NAMALWA (cell line): ENCODE measurements at places on chromosomes 12 and 14.
A peak's percentile ranks its signal among the peaks of the same experiment; 100 is the strongest.

- no peak for DNase-seq
Measured at GRCh38 chr12:109987615-109988014, 8.6 kb downstream of the GIT2 start.

DNA sequence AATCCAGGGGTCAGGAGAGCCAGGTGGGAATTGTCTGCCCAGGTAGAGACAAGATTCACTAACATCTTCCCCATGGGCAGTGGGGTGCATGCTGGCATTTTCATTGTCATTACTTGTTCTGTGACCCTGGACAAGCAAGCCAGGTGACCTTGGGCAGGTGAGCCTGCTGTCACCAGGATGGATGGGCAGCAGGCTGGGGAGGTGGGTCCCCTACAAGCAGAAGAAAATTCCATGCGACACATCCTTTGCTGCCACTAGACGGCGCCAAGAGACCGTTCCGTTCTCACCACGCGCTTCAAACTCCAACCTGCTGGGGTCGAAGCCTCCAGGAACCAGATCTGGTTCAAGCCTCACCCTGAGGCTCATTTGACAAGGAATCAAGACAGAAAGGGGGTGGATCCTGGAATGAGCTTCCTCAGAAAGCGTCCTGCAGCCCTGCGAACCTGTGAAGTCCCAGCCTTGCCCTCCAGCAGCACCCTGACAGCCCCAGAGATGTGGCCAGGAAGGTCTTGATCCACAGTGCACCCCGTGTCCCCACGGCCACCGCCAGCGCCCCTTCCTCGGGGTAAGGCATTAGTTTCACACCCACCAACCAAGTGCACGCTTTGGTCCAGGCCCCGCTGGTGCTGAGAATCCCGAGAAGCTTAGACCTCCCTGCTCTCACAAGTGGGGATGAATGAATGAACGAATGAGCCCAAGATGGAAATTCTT is 3.2 kb upstream of the DYNC1H1 start:
- DNase-seq: peak; percentile 87

- peak; percentile 80 for DNase-seq
Measured at GRCh38 chr12:16984484-16984883, 378.5 kb upstream of the LMO3 start.

DNA sequence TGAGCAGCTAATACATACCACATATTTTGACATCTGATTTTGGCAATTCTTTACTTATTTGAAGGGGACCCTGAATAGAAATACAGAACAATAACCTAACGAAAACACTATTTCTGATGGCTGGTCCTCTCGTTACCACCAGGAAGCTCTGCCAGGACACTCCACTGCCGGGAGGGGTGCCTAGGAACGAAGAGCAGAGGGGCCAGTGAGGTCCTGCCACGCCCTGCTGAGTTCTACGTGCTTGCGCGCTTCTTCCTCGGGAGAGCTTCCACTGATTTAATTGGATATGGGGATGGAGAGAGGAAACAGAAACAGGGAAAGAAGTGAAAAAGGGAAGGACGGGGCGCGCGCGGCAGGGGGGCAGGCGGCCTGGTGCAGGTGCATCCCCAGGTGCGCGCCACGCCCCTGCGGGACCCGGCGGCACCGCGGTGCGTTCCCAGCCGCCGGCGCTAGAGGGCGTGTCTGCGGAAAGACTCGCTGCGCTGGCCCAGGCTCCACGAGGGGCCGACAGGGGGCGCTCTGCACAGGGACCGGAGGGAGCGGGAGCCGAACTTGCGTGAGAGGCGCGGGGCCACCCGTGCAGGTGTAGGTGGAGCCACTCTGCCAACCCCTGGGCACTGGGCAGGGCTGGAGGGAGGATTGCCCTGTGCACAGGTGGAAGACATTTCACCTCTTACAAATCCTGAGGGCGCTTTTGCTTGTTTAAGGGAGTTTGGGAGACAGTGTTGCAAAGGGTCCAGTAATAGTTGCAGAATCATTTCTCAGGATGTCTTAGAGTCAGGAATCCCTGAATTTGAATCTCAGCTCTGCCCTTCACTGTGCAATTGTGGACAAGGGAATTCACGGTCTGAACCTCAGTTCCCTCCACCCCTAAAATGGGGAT is 986.3 kb upstream of the TMEM132C start:
- peak; percentile 25 for DNase-seq

GRCh38 chr12:94961911-94962310 is 41.6 kb downstream of the NDUFA12 start:
- DNase-seq: no peak

DNA sequence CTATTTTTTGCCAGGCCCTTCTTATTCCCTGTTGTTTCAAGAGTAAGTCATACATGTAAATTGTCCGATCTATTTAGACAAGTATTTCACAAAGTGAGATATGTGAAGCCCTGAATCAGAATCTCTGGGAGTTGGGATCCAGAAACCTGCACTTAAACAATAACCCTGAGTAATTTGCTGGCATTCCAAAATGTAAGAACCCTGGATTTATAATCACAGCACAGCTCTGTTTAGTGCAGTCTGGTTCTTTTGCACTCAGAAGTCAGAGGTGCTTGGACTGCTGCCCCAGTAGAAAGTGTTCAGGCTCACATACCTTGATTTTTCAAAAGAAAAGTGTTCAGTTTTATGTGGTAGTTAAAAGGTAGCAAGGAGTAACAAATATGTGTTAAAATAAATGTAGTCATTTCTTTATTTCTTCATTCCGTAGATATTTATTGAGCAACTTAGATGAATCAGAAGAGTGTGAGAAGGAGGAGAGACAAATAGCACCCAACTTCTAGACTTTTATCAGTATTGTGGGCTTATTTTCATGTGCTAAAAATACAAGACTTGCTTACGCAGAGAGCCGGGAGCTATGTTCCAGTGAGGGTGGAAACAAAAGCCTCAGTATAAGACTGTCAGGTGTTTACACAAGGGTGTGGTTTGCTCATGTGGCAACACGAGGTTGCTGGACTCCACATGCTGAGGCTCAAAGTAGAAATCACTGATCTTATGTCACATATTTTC is 70.1 kb downstream of the SYNE2 start:
- no peak for DNase-seq

DNA sequence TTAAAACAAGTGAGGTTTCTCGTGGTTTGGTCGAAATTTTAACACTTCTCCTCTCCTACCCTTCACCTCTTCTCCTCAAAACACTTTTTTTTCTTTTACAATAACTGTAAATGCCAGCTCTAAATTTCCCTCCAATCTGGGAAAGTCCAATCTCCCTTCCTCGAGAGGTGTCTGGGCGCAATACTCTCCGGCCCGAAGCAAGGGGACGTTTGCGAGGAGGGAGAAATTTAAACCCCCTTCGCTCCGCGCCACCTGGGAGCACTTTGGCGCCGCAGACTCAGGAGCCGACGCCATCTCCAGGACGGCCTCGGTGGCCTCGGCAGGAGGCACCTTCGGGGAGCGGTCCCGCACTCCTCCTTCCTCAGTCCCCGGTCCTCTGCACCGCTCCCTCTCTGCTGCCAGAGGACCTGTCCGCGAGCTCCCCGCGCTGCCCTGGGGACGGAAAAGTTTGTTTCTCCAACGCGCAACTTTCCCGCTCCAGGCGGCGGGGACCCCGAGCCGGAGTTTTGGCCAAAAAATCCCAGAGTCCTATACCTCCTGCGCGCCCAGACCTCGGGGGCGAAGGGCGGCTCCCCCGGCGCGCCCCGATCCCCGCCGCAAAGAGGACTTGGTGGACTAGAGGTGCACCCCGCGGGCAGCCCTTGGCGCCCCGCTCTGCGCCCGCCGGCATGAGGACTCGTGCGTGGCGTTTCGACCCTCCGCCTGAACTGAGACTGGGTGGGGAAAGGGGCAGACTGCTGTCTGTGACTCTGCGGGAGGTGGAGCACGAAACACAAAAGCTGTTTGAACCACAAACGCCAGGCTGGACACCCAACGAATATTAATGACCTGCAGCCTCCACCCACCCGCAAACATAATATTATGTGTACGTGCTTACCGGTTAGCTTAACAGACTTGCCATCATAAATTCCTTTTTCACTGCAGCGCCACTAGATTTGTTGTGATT is 95.2 kb upstream of the HMGA2 start:
- no peak for DNase-seq

DNA sequence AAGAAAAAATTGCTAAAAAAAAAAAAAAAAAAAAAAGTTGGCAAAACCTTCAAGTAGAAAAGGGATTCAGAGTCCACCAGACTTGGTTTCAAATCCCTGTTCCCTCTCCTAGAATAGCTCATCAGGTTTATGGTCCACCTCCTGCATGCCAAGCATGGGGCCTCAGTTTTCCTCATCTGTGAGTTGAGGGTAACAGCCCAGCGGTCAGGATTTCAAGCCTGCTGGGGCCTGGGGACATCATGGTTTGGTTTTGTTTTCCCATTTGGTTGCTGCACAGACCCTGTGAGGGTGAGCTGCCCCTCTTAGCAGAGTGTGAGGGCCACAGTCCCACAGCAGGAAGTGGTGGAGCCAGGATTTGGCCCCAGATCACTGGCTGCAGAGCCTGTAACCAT is 12.5 kb downstream of the FAM222A start:
- DNase-seq: no peak

DNA sequence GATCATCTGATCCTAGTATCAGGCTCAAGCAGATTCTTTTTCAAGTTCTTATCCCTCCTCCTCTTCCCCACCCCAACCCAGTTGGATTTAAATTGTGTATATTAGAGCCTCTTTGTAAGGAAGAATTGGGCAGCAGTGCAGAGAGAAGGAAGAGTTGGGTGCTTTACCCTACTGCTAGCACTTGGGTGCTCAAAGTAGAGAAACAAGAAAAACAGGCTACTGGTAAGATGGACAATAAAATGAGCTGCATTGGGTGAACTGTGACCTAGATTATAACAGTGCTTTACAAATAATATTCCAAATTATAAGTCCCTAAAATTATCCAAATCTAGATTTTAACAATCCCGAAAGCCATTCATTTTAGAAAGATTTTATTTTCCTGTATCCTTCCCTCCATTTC is 363.4 kb upstream of the GARIN6 start:
- no peak for DNase-seq

GRCh38 chr12:65313719-65314317 is 35.3 kb downstream of the MSRB3 start:
- peak; percentile 49 for DNase-seq

DNA sequence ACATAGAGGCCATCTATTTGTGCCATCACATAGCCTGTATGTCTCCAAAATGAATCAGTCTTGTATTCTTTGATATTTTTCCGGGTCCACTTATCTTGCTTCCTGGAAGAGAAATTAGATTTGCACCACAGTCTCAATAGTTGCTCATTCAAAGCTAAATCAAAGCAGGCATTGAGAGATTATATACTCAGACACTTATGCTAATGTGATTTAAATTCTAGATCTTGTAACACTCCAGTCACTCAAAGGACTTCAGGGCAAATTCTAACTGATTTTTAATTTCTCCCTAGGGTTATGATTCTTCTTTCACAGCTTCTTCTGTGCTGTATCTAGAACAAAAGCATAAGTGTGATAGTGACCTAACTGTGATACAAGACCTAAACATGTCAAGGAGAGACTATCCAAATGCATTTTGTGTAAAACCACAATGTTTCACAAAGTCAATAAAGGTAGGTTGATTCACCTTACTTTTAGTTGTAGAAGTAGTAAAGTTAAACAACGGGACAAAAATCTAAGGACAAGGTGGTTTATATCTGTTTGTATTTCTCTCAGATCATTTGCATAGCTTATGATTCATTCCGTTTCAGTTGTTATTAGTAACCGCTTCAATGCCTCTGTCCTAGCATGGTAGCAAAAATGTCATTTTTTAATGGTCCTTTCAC is 26.8 kb downstream of the PLBD1 start:
- DNase-seq: no peak

GRCh38 chr12:120831648-120832267 is 72.4 kb downstream of the SPPL3 start:
- DNase-seq: no peak

- DNase-seq: no peak
Measured at GRCh38 chr12:11663130-11663529, 13.7 kb downstream of the ETV6 start.

DNA sequence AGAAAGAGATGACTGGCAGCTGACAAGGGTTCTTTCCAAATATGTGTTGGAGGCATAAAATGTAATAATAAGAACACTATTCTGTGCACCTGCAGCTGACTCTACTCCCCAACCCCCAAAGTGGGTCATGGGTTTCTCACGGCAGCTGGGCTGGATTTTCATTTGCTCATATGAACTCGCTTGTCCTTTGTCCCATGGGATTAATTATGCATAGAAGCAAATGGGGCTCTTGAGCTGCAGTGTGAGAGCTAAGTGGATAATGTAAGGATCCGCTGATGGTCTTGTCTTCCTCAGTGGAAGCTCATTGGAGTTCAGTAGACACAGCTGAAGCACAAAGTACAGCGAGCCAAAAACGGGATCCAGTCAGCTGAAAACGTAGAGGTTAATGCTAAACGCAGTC is 46.3 kb downstream of the TTC8 start:
- DNase-seq: no peak

GRCh38 chr14:22338917-22339715 is 249.9 kb downstream of the DAD1 start:
- DNase-seq: no peak

DNA sequence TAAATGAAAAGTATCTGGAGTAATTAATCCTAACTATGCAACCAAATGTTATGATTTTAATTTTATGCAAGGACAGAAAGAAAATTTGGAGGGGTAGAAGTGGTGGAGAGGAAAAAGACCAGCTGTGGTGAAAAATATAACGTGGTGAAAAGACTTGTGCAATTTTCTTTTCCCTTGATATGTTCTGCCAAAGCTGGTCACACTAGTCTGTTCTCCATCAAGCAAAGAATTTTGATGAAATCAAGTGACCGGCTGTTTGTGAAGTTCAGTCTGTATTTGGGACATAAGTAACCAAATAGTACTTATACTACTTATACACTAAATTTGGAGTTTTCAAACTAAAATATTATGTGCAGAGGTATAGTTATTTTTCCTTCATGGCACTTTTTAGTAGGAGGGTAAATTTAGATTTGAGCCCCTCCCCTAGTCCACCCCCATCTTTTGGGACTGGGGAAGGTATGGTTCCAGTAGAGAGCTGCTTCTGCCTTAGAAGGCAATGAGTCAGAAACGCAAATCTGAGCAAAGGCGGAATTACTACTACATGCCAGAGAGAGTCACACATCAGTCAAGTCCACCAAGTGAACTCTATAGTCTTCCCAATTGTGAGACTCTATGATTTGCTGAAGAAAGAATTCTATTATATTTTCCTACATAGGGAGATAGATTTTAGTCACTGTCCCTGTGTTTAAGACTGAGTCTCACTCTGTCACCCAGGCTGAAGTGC is 229.7 kb downstream of the SLC25A21 start:
- DNase-seq: no peak

DNA sequence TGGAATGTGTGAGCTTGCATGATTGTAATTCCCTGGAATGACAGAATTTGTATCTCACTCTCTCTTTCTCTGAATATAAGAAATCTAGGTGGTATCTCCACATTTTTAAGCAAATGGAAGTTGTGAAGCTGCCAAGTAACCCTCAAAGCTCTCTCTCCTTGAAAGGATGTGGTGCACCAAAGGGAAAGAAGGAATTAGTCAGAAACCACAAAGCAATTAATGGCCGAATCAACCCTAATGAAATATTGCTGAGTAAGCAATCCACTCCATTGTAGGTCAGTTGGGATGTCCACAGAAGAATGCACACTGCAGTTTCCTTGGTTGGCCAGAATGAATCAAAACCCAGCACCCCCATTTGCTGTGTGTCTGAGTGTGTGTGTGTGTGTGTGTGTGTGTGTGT is 153.5 kb downstream of the KCNA5 start:
- no peak for DNase-seq
